ENCODE measurements at places on chromosomes 1 and 21. TPM values are rescaled to one million over a fixed set of nuclear protein-coding genes. Genes with fewer than 3 reads are reported as not detected.

Gene RASAL2
- total RNA-seq = 0.02 TPM

Gene HES3
- total RNA-seq = not detected

GRCh38 chr1:177984761-177985160 is 14.9 kb upstream of the SEC16B start:
- H3K27me3 ChIP-seq = no peaks in the 10 kb centered on the region
- no peaks in the 10 kb centered on the region for H3K4me1 ChIP-seq
- no peak for DNase-seq

Gene C1orf56
- total RNA-seq = 2.1 TPM

DNA sequence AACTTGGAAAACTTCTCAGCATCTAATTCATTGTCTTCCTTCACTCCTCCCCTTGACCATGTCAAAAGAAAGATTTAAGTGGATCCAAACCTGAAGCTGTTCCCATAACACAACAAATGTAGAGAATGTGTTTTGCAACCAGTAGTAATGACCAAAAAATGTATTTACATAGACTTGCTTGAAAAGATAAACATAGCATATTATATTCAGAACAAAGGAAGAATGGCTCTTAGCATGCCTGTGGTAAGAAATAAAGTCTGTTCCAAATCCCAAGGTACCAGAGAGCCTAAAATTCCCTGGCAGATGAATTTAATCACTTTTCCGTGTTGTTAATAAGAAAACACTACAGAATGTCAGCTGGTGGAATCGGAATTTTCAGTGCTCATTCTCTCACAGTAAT is 36.8 kb downstream of the FMO3 start:
- no peak for DNase-seq
- H3K4me1 ChIP-seq = no peaks in the 10 kb centered on the region
- H3K27ac ChIP-seq = no peak overlapping the region
- no peaks in the 10 kb centered on the region for H3K36me3 ChIP-seq

DNA sequence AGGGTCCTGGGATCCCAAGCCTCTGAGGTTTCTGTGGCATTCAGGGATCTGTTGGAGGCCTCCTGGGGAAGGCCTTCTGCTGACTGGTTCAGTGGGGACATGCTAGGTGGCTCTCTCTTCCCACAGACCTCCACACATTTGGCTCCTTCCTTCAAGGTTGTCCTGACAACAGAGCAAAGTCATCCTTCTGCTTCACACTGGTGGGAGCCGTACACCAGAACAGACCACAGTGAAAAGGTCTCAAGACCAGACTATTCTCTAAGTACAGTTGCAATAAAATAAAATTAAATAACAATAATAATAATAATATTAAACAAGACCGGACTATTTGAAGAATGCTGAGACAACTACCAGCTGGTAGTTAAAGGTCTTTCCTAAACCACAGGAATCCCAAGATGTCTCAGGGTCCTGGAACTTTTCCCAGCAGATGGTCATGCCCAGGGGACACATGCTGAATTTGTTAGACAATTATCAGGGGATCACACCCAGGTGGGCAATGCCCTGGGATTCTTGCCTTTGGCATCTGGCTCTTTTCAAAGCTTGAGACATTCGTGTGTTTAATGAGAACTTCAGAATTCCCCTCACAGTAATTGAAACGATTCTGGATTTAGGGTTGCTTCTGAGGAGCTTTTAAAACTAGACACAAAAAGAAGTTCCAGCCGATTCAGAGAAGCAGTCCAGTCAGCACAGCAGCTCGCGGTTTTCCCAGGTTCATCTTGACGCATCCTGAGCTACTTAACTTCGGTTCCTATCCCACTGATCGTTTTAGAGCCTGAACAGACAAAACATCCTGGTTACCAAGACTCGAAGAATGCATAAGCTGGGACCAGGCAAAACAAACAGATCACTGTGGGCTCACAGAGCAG is 22.9 kb downstream of the HTR1D start:
- no peaks in the 10 kb centered on the region for H3K36me3 ChIP-seq
- H3K4me1 ChIP-seq = no peaks in the 10 kb centered on the region
- H3K27me3 ChIP-seq = peaks cover 6% of the 10 kb centered on the region
- no peak for DNase-seq

DNA sequence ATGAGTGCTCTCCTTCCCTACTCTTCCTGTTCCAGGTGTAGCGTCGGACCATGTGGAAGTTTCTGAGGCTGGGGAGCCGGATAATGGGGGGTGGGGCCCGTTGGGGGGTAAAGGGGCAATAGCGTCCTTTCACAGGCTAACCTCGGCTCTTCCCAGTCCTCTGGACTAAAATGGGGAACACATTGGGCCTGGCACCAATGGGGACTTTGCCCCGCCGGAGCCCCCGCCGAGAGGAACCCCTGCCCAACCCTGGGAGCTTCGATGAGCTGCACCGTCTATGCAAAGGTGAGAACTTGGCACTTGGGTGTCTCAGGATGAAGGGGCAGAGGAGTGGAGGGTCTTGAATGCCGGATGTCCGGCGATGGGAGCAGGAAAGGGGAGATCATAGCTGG is 456 bp downstream of the TOMM40L start:
- DNase-seq = no peak
- H3K36me3 ChIP-seq = peaks cover 1% of the 10 kb centered on the region
- peaks cover 34% of the 10 kb centered on the region for H3K4me1 ChIP-seq
- no peaks in the 10 kb centered on the region for H3K27me3 ChIP-seq
- peak overlapping the region; percentile 94 for H3K4me3 ChIP-seq
- peak overlapping the region; percentile 92 for H3K27ac ChIP-seq

DNA sequence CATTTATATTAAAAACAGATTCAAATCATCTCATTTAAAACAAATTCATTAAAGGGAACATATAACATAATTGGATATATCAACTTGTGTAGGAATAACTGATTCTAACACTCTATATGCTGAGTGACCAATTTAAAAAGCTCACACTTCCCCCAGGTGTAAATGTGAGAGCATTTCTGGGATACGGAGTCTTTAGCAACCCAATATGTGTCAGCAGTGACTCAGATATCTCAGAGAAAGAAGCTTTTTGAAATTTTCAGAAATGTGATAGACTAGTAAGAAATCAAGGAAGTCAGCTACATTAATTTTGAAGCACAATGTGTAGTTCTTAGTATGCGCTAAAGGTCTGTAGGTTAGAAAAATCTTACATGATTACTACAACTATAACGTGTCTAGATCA is 87.9 kb upstream of the SERTAD4 start:
- no peak overlapping the region for H3K4me3 ChIP-seq
- H3K27me3 ChIP-seq = peaks cover 31% of the 10 kb centered on the region
- H3K4me1 ChIP-seq = no peaks in the 10 kb centered on the region
- no peaks in the 10 kb centered on the region for H3K36me3 ChIP-seq
- H3K27ac ChIP-seq = no peak overlapping the region

Gene ZNF648
- not detected for total RNA-seq

Gene PEX10
- 11.4 TPM for total RNA-seq

Gene PCSK9
- total RNA-seq = not detected

Gene CD247
- total RNA-seq = 160 TPM

GRCh38 chr1:116166655-116167054 is 55.5 kb downstream of the MAB21L3 start:
- H3K4me1 ChIP-seq = peaks cover 20% of the 10 kb centered on the region
- H3K36me3 ChIP-seq = no peaks in the 10 kb centered on the region
- DNase-seq = no peak
- no peak overlapping the region for H3K4me3 ChIP-seq
- H3K27ac ChIP-seq = no peak overlapping the region

DNA sequence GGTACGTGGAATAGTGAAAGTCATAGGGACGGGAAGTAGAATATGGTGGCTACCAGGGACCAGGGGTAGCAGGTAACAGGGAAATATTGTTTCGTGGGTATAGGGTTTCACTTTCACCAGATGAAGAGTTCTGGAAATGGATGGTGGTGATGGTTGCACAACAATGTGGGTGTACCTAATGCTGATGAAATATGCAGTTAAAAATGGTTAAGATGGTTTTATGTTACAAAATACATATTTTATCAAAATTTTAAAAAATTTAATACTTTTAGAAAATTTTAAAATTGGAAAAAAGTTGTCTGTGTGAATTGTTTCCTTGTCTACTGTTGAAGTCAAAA is 55.5 kb upstream of the TLR5 start:
- no peaks in the 10 kb centered on the region for H3K27me3 ChIP-seq
- no peaks in the 10 kb centered on the region for H3K36me3 ChIP-seq
- peaks cover 32% of the 10 kb centered on the region for H3K4me1 ChIP-seq
- H3K27ac ChIP-seq = no peak overlapping the region
- no peak for DNase-seq

DNA sequence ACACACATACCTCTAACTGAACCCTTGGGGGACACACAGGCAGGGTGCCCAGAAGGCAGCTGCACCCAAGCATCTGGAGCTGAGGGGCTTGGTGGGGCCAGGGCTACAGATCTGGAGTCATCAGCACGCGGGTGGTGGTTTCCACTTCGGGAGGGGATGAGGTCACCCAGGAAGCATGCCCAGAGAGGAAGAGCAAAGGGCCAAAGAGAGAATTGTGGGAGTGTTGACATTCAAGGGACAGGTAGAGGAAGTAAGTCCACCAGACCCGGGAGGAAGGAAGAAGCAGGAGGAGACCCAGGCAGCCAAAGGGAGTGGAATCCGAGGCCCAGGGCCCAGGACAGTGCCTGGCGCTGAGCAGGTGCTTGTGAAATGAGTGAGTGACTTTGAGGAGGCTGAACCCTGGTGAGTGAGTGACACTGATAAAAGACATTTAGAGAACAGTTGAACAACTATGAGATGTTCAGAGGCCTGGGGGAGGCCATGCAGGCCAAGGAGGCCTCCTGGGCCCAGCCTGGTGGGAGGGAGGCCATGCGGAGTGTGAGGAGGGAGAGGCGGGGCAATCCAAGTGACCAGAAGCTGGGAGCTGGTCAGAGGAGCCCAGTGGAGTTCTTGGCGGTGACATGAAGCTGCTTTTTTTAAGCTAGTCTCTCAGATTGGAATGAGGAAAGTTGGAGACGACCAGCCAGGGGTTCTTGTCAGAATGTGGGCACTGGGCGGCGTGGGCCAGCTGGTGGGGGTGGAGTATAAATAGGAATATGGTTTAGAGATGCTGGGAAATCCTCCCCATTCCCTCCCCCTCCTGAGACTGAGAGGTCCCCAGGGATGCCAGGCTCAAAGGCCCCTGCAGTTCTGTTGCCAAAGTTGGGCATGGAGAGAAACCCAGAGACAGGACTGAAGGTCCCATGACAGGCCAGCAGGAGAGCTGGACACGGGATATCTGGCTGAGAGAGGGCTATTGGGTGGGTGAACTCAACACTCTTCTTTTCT is 7.9 kb downstream of the CDK18 start:
- no peak overlapping the region for H3K4me3 ChIP-seq
- no peaks in the 10 kb centered on the region for H3K36me3 ChIP-seq
- H3K27me3 ChIP-seq = no peaks in the 10 kb centered on the region

DNA sequence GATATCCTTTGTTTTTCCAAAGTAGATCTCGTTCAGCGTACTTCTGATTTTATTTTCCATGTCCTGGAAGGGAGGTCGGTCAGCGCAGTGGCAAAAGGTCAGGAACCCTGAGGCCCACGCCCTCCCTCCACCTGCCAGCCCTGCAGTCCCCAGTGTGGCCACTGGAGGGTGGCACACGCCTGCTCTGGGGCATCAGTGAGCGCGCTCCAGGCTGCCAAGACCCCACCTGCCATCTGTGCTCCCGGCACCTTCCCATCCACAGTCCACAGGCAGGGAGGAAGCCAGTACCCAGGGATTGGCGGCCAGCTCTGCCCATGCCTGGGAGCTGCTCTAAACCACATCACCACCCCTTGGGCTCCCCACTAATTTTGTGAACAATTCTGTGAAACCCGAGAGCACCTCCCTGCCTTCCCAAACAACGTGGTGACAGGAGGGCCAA is 32.3 kb downstream of the SLC66A1 start:
- peaks cover 2% of the 10 kb centered on the region for H3K36me3 ChIP-seq
- peak; percentile 49 for DNase-seq
- H3K4me1 ChIP-seq = peaks cover 9% of the 10 kb centered on the region
- H3K4me3 ChIP-seq = no peak overlapping the region
- no peaks in the 10 kb centered on the region for H3K27me3 ChIP-seq
- H3K27ac ChIP-seq = no peak overlapping the region

DNA sequence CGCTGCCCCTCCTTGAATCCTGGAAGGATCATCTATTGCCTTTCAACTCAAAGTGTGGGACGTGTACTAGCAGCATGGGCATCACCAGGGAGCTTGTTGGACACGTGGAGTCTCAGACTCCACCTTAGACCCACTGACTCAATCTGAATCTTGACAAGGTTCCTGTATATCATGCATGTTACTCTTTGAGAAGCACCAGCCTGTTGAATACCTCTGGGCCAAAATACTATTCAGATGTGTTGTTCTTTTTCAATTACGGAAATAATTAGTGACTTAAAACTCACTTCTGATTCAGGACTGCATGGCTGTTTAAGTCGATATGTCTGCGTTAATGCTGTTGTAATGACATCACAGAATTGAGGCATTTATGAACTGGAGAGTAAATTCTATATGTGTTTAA is 70.8 kb downstream of the ST6GALNAC3 start:
- no peak for DNase-seq
- H3K27me3 ChIP-seq = no peaks in the 10 kb centered on the region
- H3K4me1 ChIP-seq = no peaks in the 10 kb centered on the region
- H3K4me3 ChIP-seq = no peak overlapping the region
- H3K27ac ChIP-seq = no peak overlapping the region
